ENCODE measurements at places on chromosomes 7 and 10.

DNA sequence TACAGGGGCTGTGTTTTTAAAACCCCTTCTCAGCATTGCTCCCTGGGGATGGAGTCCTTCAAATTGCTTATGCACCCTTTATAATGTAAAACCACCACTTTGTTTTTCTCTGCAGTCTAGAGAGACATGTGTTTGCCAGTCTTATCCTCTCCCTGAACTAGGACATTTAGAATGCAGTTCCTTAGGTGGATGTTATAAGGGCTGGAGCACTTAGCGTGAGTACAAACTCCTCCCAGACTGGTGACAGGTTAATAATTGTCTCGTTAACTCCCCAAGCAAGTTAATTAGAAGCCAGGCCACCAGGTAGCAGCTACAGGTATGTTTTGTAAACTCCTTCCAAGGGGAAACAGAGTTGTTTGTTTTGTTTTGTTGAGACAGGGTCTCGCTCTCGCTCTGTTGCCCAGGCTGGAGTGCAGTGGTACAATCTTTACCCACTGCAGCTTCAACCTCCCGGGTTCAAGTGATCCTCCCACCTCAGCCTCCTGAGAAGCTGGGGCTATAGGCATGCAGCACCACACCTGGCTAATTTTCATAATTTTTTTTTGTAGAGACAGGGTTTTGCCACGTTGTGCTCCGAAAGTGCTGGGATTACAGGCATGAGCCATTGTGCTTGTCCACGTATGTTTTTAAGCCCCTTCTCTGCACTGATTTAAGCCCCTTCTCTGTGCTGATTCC is 100.2 kb downstream of the FAM107B start:
- DNase-seq = no peak

DNA sequence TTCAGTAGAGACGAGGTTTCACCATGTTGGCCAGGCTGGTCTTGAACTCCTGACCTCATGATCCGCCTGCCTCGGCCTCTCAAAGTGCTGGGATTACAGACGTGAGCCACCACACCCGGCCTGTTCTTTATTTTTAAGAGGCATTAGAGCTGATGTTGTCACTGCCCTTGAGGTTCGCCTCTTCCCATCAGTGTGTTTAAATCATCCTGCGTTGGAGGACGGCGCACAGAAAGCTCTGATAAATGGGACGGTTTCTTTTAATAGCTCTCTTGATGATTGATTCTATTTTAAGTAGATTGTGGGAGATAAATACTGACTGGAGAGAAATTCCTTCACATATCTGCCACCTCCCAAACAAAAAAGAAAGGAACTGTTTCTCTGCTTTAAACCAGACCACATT is 29.0 kb downstream of the UPP1 start:
- no peak for DNase-seq

DNA sequence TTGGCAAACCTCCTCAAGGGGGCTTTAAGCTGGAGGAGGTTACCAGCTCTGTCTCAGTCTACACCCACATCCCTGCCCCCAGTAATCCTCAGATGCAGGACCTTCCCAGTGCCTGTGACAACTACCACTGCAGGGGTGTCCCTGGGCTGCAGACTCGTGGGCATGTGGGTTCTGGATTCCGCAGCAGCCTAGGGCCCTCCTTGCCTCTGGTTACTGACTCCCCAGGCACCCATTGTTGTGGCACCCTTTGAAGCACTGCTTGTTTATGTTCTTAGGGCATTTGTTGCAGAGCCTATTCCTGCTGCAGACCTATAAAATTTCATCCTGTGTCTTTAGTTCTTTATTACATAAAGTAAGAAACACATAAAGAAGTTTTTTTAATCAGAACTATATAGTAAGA is 51.1 kb upstream of the GJD4 start:
- no peak for DNase-seq

- DNase-seq = peak; percentile 38
Measured at GRCh38 chr7:24290004-24290641, 6.1 kb downstream of the NPY start.

DNA sequence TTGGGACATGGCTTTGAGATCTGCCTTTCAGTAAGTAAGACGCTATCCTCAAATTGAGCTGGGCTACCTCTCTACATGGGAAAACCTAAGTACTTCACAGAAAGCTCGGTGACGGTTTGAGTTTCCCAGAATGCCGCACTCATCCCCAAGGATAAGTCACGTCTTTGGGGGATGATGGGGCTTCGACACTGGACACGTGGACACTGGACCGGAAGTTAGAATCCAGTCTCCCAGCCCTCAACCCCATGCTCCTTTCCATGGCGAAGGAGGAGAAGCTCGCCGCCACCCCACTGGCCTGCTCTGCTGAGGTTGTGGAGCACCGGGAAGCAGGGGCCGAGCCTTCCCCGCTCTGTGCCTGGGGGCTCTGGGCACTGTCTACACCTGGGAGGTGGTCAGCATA is 27.5 kb downstream of the PTPRE start:
- DNase-seq = no peak

GRCh38 chr7:8278183-8278582 is 16.2 kb upstream of the ICA1 start:
- DNase-seq = no peak

GRCh38 chr10:127694580-127695193 is 42.3 kb upstream of the FOXI2 start:
- no peak for DNase-seq

GRCh38 chr10:67200913-67201564 is 275.2 kb downstream of the LRRTM3 start:
- DNase-seq = no peak

- DNase-seq = no peak
Measured at GRCh38 chr10:10987111-10987510, 30.6 kb upstream of the CELF2 start.

DNA sequence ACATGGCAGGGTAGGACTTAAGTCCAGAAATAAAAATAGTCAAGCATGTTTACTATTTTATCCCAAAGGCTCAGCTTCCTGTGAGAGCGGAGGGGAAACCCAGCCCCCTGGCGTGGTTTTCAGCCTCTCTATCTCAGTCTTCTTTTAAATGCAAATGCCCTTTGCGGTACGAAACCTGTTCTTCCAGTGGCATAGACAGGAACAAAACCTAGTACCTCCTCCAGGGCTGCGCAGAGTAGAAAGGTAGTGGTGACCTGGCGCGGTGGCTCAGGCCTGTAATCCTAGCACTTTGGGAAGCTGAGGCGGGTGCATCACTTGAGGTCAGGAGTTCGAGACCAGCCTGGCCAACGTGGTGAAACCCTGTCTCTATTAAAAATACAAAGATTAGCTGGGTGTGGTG is 181.3 kb upstream of the FOXK1 start:
- no peak for DNase-seq

- no peak for DNase-seq
Measured at GRCh38 chr10:48472501-48473069, 132.3 kb downstream of the ARHGAP22 start.

DNA sequence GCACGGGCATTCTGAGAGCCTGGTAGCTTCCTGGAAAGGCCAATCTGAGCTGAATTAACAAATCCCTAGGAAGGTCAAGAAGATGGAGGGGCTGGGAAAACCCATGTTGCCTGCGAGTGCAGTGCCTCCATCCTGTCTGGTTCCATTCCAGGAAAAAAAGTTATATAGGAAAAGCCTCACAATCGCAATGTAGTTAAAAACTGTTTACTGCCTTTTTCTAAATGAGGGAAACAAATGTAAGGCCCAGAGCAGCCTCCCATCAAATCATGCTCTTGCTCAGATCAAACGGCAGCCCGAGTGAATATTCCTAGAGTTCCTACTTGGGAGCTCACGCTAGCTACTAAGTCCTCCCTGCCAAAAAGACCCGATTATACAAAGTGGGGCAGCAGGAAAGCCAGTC is 179.9 kb downstream of the KCNMA1 start:
- DNase-seq = no peak

GRCh38 chr7:79612903-79613302 is 159.4 kb upstream of the MAGI2 start:
- no peak for DNase-seq

- DNase-seq = no peak
Measured at GRCh38 chr10:56327118-56327517, 33.9 kb downstream of the ZWINT start.

GRCh38 chr7:138952791-138953190 is 28.4 kb downstream of the KIAA1549 start:
- DNase-seq = no peak

Measured in CD4-positive, alpha-beta T cell treated with Interleukin-2 at 100 ng/mL for 4 hours (primary cell).